ENCODE measurements at places on chromosomes 4 and X.
A peak's percentile ranks its signal among the peaks of the same experiment; 100 is the strongest.

- DNase-seq, result no peak
Observed at GRCh38 chr4:6041800-6042199, 23.6 kb upstream of the C4orf50 start.

- no peak for DNase-seq
Observed at GRCh38 chrX:57822398-57822797, 87.9 kb downstream of the ZXDA start.

- peak; percentile 93 for DNase-seq
Observed at GRCh38 chrX:74343343-74344279, 39.6 kb downstream of the ZCCHC13 start.

DNA sequence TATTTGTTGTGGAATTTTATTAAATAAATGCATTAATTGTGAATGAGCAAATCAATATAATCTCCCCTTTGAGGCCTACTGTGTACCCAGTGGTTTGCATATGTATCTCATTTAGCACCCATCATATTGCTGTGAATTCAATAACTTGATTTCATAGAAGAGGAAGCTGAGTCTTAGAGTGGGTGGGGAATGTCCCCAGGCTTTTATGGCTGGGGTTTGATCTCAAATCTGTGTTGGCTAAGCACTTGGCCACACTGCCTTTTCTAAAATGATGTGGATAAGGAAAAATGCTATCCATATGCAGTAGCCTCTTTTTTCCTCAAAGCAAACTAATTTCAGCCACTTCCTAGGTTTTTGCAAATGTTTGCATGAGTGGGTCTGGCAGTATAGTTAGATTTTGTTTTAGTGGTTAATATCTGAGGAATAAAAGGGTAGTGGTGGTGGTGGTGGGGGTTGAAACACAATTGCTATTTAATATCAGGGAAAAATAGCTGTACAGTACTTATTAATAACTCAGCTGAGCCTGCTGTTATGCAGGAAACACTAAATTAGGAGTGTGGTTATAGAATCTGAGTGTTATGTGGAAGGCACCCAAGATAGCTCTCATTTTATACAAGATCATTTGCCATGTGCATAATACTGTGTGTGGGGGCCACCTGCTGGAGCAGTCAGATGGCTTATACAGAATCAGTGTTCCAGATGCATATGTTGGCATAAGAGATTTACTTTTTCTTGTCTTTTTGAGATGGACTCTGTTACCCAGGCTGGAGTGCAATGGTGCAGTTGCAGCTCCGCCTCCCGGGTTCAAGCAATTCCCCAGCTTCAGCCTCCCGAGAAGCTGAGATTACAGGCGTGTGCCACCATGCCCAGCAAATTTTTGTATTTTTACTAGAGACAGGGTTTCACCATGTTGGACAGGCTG, 108.0 kb downstream of the TMEM131L start:
- peak; percentile 4 for DNase-seq

DNA sequence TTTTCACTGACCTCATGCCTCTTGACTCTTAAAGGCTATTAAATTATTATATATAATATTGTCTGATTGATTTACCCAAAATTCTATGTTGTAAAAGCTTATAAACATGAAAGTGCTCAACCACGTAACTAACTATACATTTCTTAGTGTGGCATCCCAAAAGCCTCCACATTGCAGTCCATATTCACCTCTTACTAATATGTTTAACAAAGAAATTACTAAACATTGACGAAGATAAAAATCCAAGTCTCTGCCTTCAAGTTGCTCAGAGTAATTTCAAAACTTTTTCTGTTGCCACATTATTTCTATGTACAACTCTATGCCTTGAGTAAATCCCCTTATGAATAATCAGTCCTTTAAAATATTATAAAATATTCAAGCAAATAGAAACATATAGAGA, 14.4 kb downstream of the DDIT4L start:
- DNase-seq, result no peak

DNA sequence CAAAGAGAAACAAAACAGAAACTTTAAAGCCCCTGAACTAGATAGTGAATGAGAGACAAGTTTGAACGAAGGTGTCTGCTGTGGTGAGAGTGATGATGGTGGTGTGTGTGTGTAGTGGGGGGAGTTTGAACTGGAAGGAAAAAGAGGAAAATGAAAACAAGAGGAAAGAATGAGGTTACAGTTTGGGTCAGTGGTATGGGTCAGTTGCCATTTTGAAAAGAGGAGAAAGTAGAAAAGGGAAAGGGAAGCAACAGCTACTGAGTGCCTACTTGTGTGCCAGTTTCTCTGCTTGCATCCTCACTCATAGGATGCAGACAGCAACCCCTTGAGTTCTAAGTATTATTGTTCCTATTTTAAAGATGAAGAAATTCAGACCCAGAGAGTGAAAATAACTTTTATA, 26.0 kb downstream of the NHSL2 start:
- no peak for DNase-seq

DNA sequence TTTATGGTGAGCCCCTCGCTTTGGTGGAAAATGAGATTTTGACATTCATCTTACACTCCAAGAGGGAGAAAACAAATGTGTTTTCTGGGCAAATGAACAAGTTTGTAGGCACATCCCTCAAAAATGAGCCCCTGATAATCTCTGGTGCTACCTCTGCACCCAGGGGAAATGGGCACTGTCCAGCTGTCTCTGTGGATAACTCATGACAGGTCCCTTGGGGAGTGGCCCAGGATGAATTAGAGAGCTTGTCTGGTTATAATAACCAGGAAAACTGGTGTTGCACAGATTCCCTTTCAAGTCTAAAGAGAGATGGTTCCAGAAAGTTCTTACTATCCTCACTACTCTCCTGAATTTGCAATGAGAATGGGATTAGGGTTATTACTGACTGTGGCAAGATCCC, 7.5 kb downstream of the RASL11B start:
- DNase-seq, result no peak

Data from A549 (cell line).